HFFc6 (cell line): ENCODE measurements at places on chromosomes 6 and 20.

DNA sequence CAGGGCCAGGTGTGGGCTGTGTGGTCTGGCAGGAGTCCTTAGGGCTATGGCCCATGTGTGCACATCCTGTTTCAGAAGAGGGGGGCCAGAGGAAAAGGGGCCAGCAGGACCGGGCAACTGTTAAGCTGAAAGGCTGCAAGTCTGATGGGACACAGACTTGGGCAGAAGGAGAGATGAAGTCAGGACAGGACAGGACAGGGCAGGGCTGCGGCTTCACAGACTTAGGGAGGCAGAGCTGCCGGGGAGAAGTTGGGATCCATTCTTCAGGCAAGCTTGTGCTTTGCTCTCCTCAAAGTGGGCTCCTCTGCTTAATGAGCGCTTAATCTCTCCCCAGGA lies 28.7 kb downstream of the MOCS1 start:
- H3K4me1 ChIP-seq: no peaks in the 10 kb centered on the region
- no peak overlapping the region for H3K27ac ChIP-seq
- DNase-seq: no peak
- H3K4me3 ChIP-seq: no peak overlapping the region
- H3K36me3 ChIP-seq: no peaks in the 10 kb centered on the region
- H3K27me3 ChIP-seq: peaks cover 4% of the 10 kb centered on the region

DNA sequence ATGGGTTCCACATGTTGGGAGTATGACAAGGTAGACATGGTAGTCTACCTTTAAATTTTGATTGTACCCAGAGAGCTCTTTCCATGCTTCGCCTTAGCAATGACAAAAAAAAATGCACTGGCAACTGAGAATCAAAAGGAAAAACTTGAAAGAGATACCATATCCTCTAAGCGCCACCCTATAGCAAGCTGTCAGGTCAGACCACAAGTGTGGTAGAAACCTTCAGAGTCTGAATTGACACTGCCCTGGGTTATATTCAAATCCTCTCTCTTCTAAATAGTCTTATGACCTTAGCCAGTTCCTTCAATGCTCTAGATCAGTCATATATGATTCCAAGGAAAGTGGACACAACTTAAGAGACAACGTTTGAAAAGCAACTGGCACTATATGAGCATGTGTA lies 45.6 kb upstream of the SMLR1 start:
- H3K36me3 ChIP-seq: peaks cover 19% of the 10 kb centered on the region
- no peaks in the 10 kb centered on the region; the same call in 1 of the 2 replicates for H3K27me3 ChIP-seq
- DNase-seq: no peak
- H3K4me1 ChIP-seq: peaks cover 37% of the 10 kb centered on the region

GRCh38 chr6:106535012-106535411 lies 94.3 kb downstream of the RTN4IP1 start:
- H3K4me1 ChIP-seq: peaks cover 71% of the 10 kb centered on the region
- no peak for DNase-seq
- no peak overlapping the region for H3K27ac ChIP-seq
- H3K4me3 ChIP-seq: no peak overlapping the region

GRCh38 chr6:98833307-98834059 lies 891 bp upstream of the POU3F2 start:
- peak overlapping the region; percentile 89 for H3K4me3 ChIP-seq
- H3K27me3 ChIP-seq: peaks cover 61% of the 10 kb centered on the region
- H3K36me3 ChIP-seq: no peaks in the 10 kb centered on the region
- peak; percentile 2 for DNase-seq

DNA sequence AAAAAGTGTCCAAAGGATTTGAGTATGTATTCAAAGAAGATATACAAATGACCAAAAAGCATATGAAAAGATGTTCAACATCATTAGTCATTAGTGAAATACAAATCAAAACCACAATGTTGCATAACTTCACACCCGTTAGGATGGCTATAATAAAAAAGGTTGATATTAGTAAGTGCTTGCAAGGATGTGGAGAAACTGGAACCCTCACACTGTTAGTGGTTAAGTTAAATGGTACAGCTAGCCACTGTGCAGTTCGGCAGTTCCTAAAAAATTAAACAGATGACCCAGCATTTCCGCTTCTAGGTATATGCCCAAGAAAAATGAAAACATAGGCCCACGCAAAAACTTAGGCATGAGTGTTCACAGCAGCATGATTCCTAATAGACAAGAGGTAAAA lies 38.6 kb downstream of the IBTK start:
- H3K27me3 ChIP-seq: no peaks in the 10 kb centered on the region
- H3K4me1 ChIP-seq: peaks cover 14% of the 10 kb centered on the region
- H3K4me3 ChIP-seq: no peak overlapping the region
- no peak overlapping the region for H3K27ac ChIP-seq

- H3K4me1 ChIP-seq: no peaks in the 10 kb centered on the region; the same call in 1 of the 2 replicates
- H3K4me3 ChIP-seq: peak overlapping the region; percentile 85
- no peak overlapping the region for H3K27ac ChIP-seq
- DNase-seq: no peak
- H3K27me3 ChIP-seq: no peaks in the 10 kb centered on the region
These were observed 307.9 kb upstream of the SLC35B3 start for GRCh38 chr6:8743170-8743745.

DNA sequence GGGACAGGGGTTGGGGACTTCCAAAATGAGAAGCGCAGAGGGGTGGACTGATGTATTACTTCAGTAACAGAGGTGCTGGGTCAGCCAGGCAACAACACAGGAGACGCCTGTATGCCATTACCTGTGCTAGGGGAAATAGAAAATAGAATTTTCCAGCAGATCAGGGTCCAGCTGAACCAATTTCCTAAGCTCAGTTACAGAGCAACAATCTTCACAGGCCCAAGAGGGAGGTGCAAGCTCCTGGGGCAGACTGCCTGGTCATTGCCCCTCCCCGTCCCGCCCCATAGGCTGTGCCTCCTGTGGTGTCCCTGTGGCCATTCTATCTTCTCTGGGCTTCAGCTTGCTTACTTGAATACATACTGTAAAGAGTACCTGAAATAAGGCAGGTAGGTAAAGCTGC lies 3.7 kb downstream of the KCNK5 start:
- no peak overlapping the region for H3K4me3 ChIP-seq
- H3K27ac ChIP-seq: no peak overlapping the region
- no peaks in the 10 kb centered on the region; the same call in 1 of the 2 replicates for H3K27me3 ChIP-seq
- no peak for DNase-seq
- H3K4me1 ChIP-seq: no peaks in the 10 kb centered on the region

- no peaks in the 10 kb centered on the region; the same call in 1 of the 2 replicates for H3K27me3 ChIP-seq
- peaks cover 41% of the 10 kb centered on the region for H3K4me1 ChIP-seq
- no peak overlapping the region for H3K27ac ChIP-seq
- DNase-seq: no peak
- H3K4me3 ChIP-seq: no peak overlapping the region
These were observed 14.0 kb upstream of the PLCB1 start for GRCh38 chr20:8118039-8118438.

DNA sequence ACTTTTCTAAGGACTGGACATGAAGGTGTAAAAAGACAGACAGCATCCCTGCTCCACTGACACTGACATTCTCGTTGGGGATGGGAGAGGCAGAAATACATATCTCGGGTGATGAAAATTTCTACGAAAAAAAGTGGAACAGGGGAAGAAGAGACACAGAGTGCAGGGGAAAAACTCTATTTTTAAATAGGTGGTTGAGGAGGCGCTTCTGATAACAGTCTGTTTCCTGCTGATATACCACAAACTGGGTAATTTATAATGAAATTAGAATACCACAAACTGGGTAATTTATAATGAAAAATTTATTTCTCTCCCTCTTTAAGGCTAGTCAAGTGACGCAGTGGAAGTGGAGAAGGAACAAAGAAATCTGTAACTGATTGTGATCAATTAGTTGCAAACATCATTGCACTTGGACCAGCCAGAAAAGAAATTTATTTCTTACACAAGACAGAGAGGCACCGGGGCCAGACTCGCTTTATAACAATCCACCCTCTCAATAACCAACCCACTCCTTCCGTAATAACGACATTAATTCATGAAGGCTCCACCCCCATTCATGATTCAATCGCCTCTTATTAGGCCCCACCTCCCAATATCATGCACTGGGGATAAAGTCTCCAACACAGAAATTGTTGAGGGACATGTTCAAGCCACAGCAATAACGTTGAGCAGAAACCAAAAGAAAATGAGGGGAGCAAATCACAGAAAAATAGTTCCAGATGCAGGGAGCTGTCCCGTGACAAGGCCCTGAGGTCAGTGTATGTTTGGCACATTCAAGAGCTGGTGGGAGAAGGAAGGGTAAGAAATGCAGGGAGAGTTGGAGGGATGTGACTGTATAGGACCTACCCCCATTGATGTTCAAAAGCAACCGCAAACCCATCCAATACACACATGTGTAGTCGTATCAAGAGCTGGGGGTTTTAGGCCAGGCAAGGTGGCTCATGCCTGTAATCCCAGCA lies 6.6 kb upstream of the SRSF6 start:
- no peak overlapping the region for H3K4me3 ChIP-seq
- peaks cover 24% of the 10 kb centered on the region for H3K27me3 ChIP-seq
- no peaks in the 10 kb centered on the region for H3K36me3 ChIP-seq
- no peak for DNase-seq
- H3K4me1 ChIP-seq: peaks cover 12% of the 10 kb centered on the region
- no peak overlapping the region for H3K27ac ChIP-seq

GRCh38 chr20:50328222-50328979 lies 137.8 kb downstream of the CEBPB start:
- no peak overlapping the region for H3K27ac ChIP-seq
- H3K27me3 ChIP-seq: peaks cover 5% of the 10 kb centered on the region
- no peak for DNase-seq
- peaks cover 5% of the 10 kb centered on the region; the same call in 1 of the 2 replicates for H3K36me3 ChIP-seq
- H3K4me1 ChIP-seq: peaks cover 17% of the 10 kb centered on the region; the same call in 1 of the 2 replicates

DNA sequence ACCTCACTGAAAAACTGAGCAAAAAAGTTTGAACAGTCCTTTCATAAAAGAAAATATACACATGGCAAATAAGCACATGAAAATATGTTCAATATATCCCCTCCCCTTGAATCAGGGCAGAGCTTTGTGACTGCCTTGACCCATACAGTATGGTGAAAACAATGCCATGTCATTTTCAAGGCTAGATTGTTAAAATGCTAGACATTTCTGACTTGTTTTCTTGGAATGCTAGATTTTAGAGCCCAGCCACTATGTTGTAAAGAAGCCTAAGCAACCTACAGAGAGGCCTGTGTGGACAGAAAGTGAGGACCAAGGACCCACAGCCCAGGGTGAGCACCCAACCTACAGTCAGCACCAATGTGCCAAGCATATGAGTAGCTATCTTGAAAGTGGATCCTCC lies 17.1 kb upstream of the ASF1A start:
- H3K27me3 ChIP-seq: peaks cover 2% of the 10 kb centered on the region; the same call in 1 of the 2 replicates
- peaks cover 35% of the 10 kb centered on the region for H3K4me1 ChIP-seq
- H3K4me3 ChIP-seq: no peak overlapping the region
- peak overlapping the region; percentile 28; the same call in 1 of the 2 replicates for H3K27ac ChIP-seq
- H3K36me3 ChIP-seq: no peaks in the 10 kb centered on the region

- no peak overlapping the region for H3K27ac ChIP-seq
- H3K4me3 ChIP-seq: no peak overlapping the region
- H3K4me1 ChIP-seq: peaks cover 95% of the 10 kb centered on the region
- no peaks in the 10 kb centered on the region; the same call in 1 of the 2 replicates for H3K27me3 ChIP-seq
- peaks cover 17% of the 10 kb centered on the region for H3K36me3 ChIP-seq
- DNase-seq: no peak
These were observed 19.8 kb upstream of the TINAG start for GRCh38 chr6:54288474-54288873.

GRCh38 chr6:168362276-168362990 lies 42.9 kb upstream of the DACT2 start:
- no peak overlapping the region for H3K4me3 ChIP-seq
- DNase-seq: no peak
- no peaks in the 10 kb centered on the region; the same call in 1 of the 2 replicates for H3K27me3 ChIP-seq
- no peak overlapping the region for H3K27ac ChIP-seq

- no peak for DNase-seq
- H3K36me3 ChIP-seq: no peaks in the 10 kb centered on the region
- H3K4me1 ChIP-seq: peaks cover 7% of the 10 kb centered on the region
- H3K27ac ChIP-seq: no peak within 1 kb of the TSS
- peaks cover 30% of the 10 kb centered on the region for H3K27me3 ChIP-seq
These were observed at the start of gene CPNE5 for GRCh38 chr6:36838896-36839748. Gene CPNE5, minus strand, starts transcription at chr6:36839444. Its CDS starts 67 bp downstream, at chr6:36839377.

- no peak for DNase-seq
- peaks cover 15% of the 10 kb centered on the region for H3K27me3 ChIP-seq
- H3K4me1 ChIP-seq: peaks cover 12% of the 10 kb centered on the region
These were observed 81.5 kb downstream of the CEBPB start for GRCh38 chr20:50272030-50272723.

DNA sequence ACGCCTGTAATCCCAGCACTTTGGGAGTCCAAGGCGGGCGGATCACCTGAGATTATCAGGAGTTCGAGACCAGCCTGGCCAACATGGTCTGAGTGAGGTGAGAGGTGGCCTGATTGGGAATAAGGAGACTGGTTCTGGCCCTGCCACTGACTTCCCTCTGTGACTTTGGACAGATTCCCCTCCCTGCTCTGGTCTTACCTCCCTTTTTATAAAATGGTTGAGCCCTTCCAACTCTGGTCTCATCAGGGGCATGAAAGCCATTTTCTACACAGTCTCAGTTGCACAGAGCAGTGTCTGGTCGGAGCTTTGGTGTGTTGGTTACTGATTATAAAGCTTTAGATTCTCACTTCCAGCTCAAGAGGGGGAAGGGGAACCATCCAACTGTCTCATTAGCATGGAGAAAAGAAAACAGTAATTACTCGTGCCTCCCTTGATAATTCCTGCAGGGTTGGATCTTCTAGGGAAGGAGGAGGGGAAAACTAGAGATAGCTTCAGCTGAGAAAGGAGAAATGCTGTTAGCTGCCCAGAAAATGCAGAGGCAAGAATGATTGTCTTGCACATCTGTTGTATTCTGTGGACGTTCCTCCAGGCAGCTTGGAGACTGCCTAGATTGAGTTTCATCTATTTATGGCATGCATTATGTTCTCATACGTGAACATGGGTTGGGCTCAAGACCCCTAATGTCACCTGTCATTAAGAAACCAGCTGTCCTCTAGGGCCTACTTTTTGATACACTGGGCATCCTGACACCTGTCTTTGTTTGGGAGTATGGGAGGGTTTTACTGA lies 30.4 kb downstream of the RALY start:
- H3K27ac ChIP-seq: no peak overlapping the region
- H3K4me1 ChIP-seq: peaks cover 53% of the 10 kb centered on the region
- H3K4me3 ChIP-seq: no peak overlapping the region
- H3K27me3 ChIP-seq: 0 out of 2 replicates have a peak, but pooled peaks cover 1% of the 10 kb centered on the region

DNA sequence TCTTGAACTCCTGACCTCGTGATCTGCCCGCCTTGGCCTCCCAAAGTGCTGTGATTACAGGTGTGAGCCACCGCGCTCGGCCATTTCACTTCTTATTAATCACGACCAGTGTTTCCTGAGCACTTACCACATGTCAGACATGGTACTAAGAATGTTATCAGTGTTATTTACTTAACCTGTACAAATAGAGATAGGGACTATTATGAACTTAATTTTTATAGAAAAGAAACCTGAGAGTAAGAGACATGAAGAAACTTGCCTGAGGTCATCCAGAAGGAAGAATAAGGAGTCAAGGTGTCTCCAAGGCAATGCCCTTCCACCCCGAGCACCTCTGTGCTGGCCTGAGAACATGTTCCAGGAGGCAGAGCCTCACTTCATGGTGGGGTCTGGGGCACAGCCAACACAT lies 29.3 kb upstream of the EZR start:
- no peak overlapping the region; the same call in none of the 2 replicates for H3K27ac ChIP-seq
- H3K4me3 ChIP-seq: no peak overlapping the region
- no peaks in the 10 kb centered on the region for H3K36me3 ChIP-seq
- peaks cover 21% of the 10 kb centered on the region for H3K4me1 ChIP-seq
